Left ventricle myocardium superior (tissue), 1 donor: ENCODE measurements at places on chromosomes 7 and 10. TPM values are rescaled to one million over a fixed set of nuclear protein-coding genes. Genes with fewer than 3 reads are reported as not detected.

CALML3 gene
- not detected for total RNA-seq

STEAP1B gene
- total RNA-seq: 0.69 TPM

FGL2 gene
- 11.9 TPM for total RNA-seq

GCK gene
- 1.4 TPM for total RNA-seq

CALHM3 gene
- not detected for total RNA-seq

TMEM60 gene
- 8.1 TPM for total RNA-seq

KCP gene
- 0.12 TPM for total RNA-seq

PDZD7 gene
- total RNA-seq: 0.17 TPM

SPAM1 gene
- total RNA-seq: not detected

C7orf57 gene
- not detected for total RNA-seq

HABP2 gene
- not detected for total RNA-seq

SAMD9 gene
- 3.5 TPM for total RNA-seq

NRCAM gene
- 0.62 TPM for total RNA-seq

ASAH2 gene
- 0.32 TPM for total RNA-seq

TRPV6 gene
- 0.05 TPM for total RNA-seq

ZNF467 gene
- total RNA-seq: 7.8 TPM

SKIDA1 gene
- total RNA-seq: 3.6 TPM
